Aorta (tissue), 5 donors: ENCODE measurements at places on chromosomes 5 and 9. TPM values are rescaled to one million over a fixed set of nuclear protein-coding genes. Genes with fewer than 3 reads are reported as not detected.

GRCh38 chr9:95910023-95910707 lies 34.7 kb downstream of the ERCC6L2 start:
- no peaks in the 10 kb centered on the region for H3K4me1 ChIP-seq
- no peaks in the 10 kb centered on the region for H3K27me3 ChIP-seq
- peaks cover 4% of the 10 kb centered on the region for H3K36me3 ChIP-seq
- DNase-seq: no peak
- no peak overlapping the region for H3K4me3 ChIP-seq

DNA sequence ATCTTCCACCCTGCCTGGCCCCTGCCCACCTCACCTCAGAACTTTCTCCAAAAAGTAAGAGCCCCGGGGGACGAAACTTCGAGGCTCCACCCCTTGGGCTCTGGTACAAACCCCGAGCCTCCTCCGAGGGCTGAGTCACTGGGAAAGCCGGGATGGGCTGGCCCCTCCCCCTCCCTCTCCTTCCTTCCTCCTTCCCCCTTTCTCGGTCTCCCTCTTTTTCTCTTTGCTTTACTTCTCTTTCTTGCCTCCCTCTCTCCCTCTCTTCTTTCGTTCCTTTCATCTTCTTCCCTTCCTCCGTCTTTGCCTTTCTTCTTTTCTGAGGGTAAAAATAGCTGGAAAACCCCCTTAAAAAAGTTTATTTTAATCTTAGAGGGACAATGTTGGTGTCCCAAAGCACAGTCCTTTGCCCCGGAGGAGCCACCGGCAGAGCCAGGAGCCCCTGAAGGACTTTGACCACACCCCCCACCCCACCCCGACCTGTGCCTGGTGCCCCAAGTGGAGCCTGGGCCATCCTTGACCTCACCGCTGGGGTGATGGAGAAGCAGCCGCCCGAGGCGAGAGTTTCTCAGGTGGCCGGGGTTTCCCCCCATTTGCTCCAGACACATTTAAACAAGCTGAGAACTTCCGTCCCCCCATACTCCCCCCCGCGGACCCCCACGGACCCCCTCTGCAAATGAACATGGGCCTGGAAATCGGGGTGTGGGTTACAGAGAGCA lies 5.7 kb upstream of the NOTCH1 start:
- H3K27ac ChIP-seq: peak overlapping the region; percentile 45
- peak; percentile 93 for DNase-seq
- no peaks in the 10 kb centered on the region for H3K27me3 ChIP-seq
- no peak overlapping the region for H3K4me3 ChIP-seq
- H3K4me1 ChIP-seq: peaks cover 2% of the 10 kb centered on the region

- no peak for DNase-seq
- no peaks in the 10 kb centered on the region for H3K36me3 ChIP-seq
- H3K4me3 ChIP-seq: no peak overlapping the region
- no peaks in the 10 kb centered on the region for H3K4me1 ChIP-seq
- no peaks in the 10 kb centered on the region for H3K27me3 ChIP-seq
These were observed 518 bp upstream of the ZNF300 start for GRCh38 chr5:150905312-150905683.

DNA sequence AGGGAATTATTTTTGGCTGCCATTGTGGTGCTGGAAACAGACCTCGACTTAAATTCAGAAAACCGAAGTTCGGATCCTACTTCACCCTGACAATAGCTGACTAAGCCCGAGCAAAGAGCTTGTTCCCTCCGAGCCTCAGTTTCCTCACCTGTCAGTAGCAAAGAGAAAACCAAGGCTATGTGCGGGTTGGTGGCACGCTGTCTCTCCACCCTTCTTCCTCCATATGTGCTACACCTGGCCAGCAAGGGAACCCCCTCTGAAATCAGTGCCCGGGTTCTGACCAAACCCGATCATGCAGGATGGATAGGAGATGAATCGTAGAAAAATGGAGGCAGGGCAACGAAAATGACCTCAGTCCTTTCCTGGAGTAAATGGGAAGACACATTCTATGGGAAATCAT lies 16.7 kb upstream of the MSX2 start:
- no peaks in the 10 kb centered on the region for H3K36me3 ChIP-seq
- no peak for DNase-seq
- H3K4me1 ChIP-seq: no peaks in the 10 kb centered on the region
- no peaks in the 10 kb centered on the region for H3K27me3 ChIP-seq
- H3K4me3 ChIP-seq: no peak overlapping the region

GRCh38 chr9:114729706-114730105 lies 47.7 kb upstream of the TEX48 start:
- no peaks in the 10 kb centered on the region for H3K36me3 ChIP-seq
- DNase-seq: no peak
- H3K4me3 ChIP-seq: no peak overlapping the region
- no peaks in the 10 kb centered on the region for H3K27me3 ChIP-seq

GRCh38 chr5:55471468-55471867 lies 63.3 kb downstream of the PLPP1 start:
- H3K27ac ChIP-seq: no peak overlapping the region
- no peaks in the 10 kb centered on the region for H3K36me3 ChIP-seq

GRCh38 chr5:116799401-116799800 lies 224.8 kb upstream of the SEMA6A start:
- no peaks in the 10 kb centered on the region for H3K27me3 ChIP-seq
- no peak overlapping the region for H3K27ac ChIP-seq
- no peak overlapping the region for H3K4me3 ChIP-seq
- DNase-seq: no peak
- H3K4me1 ChIP-seq: no peaks in the 10 kb centered on the region
- H3K36me3 ChIP-seq: no peaks in the 10 kb centered on the region

The TAF11L13 gene
- not detected for total RNA-seq
